ENCODE measurements at places on chromosomes 11 and 22.

- no peak for DNase-seq
Observed at GRCh38 chr11:82776377-82776776, 42.7 kb upstream of the FAM181B start.

- DNase-seq, result no peak
Observed at GRCh38 chr22:24271386-24271854, 789 bp downstream of the SPECC1L start.

DNA sequence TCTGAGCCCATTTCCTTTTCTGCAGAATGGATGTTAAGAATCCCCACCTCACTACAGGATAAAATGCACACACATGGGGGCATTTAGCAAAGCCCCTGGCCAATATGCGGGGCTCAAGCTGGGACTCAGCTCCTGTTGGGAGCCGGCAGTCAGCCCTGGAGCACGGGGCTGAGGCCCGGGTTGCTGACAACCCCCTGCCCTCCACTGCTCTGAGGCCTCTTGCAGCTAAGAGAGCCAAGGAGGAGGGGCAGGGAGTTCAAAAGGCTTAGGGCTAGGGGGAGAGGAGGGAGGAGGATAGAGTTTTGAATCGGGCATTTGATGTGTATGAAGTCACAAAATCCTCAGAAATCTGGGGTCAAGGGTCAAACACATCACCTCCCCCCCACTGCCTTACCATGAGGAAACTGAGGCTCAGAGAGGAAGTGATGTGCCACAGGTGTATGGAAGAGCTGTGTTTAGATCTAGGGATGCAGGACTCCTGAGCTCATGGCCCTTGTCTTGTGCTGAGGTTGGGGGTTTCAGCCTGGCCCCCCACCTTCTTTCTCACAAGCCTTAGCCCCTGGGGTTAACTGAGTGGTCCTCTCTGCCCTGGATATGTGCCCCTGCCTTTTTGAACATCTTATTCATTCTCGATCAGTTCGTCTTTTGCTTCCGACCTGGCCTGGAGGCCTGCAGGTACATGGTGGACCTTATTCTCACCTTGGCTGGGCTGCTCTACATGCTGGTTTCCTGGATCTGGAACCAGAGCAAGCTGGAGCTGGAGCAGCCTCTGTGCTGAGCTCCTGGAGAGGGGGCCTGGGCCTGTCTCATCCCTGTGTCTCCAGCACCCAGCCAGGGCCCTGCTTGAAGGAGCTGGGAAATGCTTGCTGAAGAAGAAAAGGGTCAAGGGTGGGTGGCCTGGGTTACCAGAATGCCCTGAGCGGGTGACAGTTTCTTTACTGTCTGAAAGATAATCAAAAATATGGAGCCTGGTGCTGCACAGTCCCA lies 80.3 kb downstream of the LRRC32 start:
- no peak for DNase-seq

DNA sequence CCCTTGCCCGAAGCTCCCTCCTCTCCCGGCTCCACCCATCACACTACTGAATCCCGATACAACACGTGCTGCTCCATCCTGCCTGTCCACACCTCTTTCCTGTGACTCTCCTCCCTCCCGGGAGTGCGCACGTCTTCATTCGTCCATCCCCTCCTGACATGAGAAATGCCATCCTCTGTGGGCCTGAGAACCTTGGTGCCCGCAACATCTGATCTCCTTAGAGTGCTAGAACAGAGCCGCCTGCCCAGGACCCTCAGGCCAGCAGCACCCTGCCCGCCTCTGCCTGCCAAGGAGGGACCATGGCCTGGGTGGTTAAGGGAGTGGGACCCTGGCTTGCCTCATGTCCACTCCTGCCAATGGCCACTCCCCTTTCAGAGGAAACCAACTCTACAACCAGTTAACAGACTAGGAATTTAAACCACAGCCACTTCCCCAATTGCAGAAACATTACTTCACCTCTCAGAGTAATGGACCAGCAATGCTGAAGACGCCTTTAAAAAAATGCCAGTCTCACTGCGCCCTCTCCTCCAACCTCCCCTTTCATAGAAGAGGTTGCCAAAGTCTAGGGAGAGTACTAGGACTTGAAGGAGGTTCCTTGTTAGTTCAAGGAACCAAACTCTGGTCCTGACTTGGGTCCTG lies 466.3 kb downstream of the OPCML start:
- no peak for DNase-seq

GRCh38 chr11:82034527-82034926 lies 699.1 kb downstream of the FAM181B start:
- no peak for DNase-seq

GRCh38 chr11:3669128-3669527 lies 2.1 kb downstream of the CHRNA10 start:
- no peak for DNase-seq

DNA sequence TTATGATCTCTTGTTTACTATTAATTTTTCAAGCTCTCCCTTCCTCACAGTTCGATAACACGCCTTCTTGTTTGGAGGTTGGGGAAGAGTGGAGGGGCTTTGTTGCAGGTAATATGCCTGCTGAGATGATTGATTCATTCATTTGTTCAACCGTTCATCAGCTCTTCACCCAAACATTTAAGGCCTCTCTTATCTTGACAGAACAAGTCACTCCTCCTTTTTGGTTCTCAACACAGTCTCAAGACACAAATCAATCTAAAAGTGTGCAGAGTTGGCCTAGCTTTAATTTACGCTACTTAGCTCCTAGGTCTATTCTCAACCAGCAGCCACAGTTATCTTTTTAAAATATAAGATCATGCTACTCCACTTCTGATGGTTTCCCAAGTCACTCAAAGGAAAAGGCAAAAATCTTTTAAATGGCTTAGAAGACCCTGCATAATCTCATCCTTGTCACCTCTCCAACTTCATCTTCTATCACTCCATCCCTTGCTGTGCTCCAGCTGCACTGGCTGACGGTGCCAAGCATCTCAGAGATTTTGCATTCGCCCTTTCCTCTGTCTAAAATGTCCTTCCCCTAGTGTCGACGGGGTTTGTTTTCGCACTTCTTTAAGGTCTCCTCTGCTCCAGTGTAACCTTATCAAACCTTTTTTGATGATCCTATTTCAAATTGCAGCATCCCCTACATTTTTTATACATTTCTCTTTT lies 60.3 kb downstream of the AMBRA1 start:
- no peak for DNase-seq

- no peak for DNase-seq
Observed at GRCh38 chr22:42949159-42949558, 65.8 kb downstream of the PACSIN2 start.

- DNase-seq, result no peak
Observed at GRCh38 chr22:41563051-41563711, 2.4 kb downstream of the CSDC2 start.

GRCh38 chr22:48315439-48316256 lies 1512.0 kb downstream of the BRD1 start:
- DNase-seq, result no peak

GRCh38 chr11:10208131-10208575 lies 85.9 kb downstream of the SBF2 start:
- DNase-seq, result peak; percentile 76

- DNase-seq, result no peak
Observed at GRCh38 chr22:17597217-17597616, 31.3 kb downstream of the ATP6V1E1 start.

DNA sequence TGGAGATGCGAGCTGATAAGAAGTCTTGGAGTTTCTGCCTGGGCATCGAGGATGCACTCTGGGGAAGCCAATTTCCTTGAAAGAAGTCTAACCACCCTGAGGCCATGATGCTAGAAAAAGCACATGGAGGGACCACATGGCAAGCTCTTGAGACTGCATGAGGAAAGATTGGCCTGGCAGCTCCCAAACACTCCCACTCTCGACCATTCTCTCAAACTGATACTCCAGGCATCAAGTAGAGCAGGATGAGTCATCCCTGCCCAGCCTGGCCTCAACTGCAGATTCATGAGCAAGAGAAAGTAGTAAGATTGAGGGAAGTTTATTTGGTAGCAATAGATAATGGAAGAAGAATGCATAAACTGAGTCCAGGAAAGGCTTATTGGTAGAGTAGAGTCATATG lies 194.3 kb downstream of the KIF18A start:
- no peak for DNase-seq

DNA sequence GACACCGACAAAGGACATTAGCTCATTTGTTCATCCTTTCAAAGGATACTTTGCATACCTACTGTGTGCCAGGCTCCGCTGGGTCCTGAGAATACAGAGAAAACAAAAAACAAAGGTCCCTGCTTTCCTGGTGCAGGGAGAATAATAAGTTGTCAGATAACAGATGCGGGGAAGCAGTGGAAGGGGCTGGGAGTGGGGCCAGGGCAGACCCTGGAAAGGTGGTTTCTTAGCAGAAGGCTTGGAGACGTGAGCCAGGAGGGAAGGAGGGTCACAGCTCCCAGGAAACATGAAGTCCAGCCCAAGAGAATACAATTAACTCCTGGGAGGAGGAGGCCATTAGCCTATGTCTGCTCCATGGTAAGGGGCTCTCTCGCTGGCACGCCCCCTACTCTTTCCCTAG lies 9.8 kb upstream of the ANO1 start:
- no peak for DNase-seq

DNA sequence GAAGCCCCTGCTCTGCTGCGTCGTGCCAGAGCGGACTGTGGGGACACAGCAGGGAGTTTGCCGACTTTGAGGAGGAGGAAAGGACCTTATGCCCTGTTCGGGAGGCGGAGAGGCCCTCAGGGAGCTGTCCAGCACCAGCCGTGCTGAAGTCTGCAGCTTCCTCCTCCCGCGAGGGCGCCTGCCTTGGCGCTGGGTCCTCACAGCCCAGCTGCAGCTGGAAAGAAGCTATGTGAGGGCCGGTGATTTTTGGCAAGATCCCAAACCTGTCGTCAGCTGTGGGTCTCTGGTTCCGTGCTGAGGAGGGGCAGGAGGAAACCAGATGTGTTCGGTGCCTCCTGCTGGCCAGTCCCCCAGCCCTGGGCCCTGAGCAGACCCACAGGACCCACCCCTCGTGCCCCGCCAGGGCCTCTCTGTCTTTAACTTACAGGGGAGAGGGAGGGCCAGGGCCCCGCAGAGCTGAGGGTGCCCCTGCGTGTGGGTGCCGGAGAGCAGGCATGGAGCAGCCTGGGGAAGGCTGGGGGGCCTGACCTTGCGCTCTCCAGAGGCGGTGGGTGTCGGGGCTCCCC lies 12.0 kb downstream of the BRSK2 start:
- peak; percentile 7 for DNase-seq

DNA sequence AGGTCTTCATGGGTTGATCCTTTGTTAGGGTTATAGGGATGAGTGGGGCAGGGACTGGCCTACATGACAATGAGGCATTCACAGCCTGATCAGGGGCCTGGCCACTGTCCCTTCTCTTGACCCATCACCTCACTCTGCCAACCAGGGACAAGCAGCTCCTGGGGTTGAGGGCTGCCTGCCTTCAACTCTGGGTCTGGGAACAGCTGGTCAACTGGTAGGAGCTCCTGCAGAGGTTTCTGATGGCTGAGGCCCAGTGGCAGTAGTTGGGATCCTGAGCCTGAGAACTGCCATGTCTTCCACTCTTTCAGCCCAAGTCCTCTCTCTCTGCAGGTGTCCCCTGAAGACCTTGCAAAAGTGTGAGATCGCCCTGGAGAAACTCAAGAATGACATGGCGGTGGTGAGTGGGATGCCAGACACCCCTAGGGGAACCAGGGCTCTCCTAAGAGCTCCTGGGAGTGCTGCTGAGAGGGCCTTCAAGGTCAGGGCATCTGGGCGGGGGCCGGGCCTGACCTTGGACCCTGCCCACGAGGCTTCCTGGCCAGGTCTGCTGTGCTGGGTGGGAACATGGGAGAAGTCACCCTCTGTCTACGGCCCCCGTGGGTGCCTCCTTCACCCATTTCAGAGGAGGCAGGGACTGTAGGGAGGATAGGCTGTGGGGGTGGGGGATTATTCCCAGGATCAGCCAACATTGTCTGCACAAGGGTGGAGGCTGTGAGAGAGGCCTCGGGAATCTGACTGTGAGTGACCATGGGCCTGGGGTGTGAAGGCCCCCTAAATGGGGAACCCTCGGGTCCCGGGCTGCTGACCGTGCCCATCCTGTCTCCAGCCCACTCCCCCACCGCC lies 76.8 kb downstream of the MED15 start:
- no peak for DNase-seq

GRCh38 chr11:45489281-45489905 lies 176.0 kb downstream of the CHST1 start:
- no peak for DNase-seq

GRCh38 chr11:33207408-33207985 lies 46.2 kb upstream of the CSTF3 start:
- DNase-seq, result no peak

GRCh38 chr11:61138935-61139334 lies 22.3 kb downstream of the VPS37C start:
- no peak for DNase-seq

- no peak for DNase-seq
Observed at GRCh38 chr11:62592989-62593421, 1.7 kb upstream of the TUT1 start.

GRCh38 chr11:130278151-130278550 lies 36.6 kb downstream of the ZBTB44 start:
- no peak for DNase-seq

DNA sequence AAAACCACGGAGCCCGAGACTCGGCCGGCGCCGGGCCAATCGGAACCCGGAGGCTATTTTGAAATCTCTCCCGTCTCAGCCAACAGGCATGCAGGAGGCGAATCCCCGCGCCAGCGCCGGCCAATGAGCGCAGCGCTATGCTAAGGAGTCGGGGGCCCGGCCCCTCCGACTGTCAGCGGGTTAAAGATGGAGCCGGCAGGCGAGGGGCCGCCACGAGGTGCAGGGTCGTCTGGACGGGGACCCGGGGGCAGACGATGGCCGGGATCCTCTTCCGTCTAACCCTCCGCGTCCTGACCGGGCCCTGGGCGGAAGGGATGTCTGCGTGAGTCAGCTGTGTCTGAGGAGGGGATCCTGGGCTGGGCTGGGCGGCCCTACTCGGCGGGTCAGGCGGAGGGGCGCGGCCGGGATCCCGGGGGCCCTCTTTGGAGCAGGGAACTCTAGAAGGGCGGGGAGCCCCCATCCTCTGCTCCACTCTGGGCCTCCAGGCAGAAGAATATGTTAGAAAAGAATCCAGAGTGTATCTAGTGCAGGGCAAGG lies 10.0 kb downstream of the SDF2L1 start:
- peak; percentile 82 for DNase-seq

DNA sequence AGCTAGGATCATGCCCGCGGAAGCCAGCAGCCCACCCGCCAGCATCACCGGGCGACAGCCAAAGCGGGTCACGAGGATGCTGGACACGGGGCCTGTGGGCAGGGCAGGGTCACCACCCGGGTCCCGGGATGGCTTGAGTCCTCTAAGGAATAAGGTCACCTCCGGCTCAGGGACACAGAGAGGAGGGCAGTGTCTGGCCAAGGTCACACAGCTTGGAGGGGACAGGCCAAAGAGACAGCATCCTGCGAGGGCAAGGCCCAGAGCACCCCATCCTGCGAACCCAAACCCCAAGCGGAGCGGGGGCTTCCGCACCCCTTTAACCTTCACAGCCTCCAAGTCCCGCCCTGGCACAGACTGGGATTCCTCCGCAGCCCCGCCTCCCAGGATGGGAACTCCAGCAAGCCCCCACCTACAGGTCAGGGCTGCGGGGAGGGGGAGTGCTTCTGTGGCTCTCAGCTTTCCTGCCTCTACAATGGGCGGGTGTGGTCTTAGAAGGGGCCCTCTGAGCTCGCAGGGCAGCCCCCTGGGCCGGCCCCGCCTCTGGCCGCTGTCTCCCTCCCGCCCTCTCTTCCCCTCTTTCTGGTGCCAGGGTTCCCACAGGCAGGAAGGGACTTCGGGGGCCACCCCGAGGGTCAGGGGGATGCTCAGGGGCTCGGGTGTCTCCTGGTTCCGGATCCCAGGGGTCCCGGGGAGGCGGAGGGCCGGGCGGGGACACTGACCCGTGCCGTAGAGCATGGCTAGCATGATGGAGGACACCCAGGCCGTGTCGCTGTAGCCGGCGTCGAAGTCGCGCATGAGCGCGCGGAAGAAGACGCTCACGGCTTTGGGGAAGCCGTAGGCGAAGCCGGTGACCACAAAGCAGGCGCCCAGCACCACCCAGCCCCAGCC lies 1.8 kb downstream of the SLC16A8 start:
- no peak for DNase-seq

- DNase-seq, result no peak
Observed at GRCh38 chr11:112412383-112412782, 151.7 kb upstream of the PLET1 start.
